Thoracic aorta (tissue), 2 donors: ENCODE measurements at places on chromosomes 16 and 17. TPM values are rescaled to one million over a fixed set of nuclear protein-coding genes. Genes with fewer than 3 reads are reported as not detected.

- H3K36me3 ChIP-seq = no peaks in the 10 kb centered on the region
- H3K4me3 ChIP-seq = no peak overlapping the region
- H3K4me1 ChIP-seq = no peaks in the 10 kb centered on the region
- no peak for DNase-seq
These were observed 6.4 kb downstream of the CACNG5 start for GRCh38 chr17:66841328-66841727.

DNA sequence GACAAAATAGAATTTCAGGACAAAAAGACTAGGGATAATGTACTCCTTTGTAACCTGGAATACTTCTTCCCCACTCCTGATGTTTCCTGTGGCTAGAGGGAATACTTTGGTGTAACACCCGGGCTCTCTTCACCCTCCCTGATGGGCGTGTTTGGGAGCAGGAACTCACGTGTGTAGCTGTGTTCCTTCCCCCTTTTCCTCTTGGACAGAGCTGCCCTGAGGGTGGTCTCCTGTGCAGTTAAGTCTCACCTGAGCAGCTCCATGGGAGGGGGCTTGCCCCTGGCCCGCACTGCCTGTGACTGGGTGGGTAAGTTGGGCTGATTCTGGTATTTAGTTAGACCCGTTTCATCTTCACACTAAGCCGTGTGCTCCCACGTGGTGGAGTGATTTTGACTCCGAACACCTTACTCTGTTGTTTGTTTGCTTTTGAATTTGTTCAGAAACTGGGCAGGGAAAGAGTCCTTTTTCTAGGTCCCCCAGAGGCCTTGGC lies 87.9 kb downstream of the OR1D5 start:
- no peak for DNase-seq
- no peak overlapping the region for H3K4me3 ChIP-seq
- no peak overlapping the region for H3K27ac ChIP-seq
- H3K36me3 ChIP-seq = no peaks in the 10 kb centered on the region

The TUBD1 gene
- 11.0 TPM for total RNA-seq

GRCh38 chr17:80872501-80873306 lies 118.9 kb upstream of the CHMP6 start:
- no peaks in the 10 kb centered on the region for H3K36me3 ChIP-seq
- H3K27me3 ChIP-seq = no peaks in the 10 kb centered on the region
- H3K4me3 ChIP-seq = no peak overlapping the region
- peaks cover 6% of the 10 kb centered on the region for H3K4me1 ChIP-seq
- DNase-seq = no peak

DNA sequence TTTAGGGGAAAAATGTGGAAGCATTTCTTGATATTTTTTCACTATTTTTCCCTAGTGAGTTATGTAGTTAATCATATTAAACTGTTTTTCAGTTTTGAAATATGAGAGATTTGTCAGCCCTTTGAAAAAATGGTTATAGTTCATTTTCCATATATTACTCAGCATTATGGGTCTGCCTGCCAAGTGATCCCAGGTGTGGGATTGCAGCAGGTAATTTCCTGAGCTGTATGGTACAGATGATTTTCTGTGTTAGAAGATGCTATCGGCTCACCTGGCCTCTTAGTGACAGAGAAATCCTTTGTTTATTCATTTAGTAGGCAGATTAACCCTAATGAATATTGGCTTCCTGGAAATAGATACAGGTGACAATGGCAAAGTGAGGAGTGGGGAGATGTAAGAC lies 275.1 kb upstream of the TBX2 start:
- no peak overlapping the region for H3K4me3 ChIP-seq
- no peak for DNase-seq
- peaks cover 16% of the 10 kb centered on the region for H3K4me1 ChIP-seq
- no peaks in the 10 kb centered on the region for H3K27me3 ChIP-seq
- H3K36me3 ChIP-seq = no peaks in the 10 kb centered on the region
- no peak overlapping the region for H3K27ac ChIP-seq

The DUS2 gene
- 8.4 TPM for total RNA-seq

DNA sequence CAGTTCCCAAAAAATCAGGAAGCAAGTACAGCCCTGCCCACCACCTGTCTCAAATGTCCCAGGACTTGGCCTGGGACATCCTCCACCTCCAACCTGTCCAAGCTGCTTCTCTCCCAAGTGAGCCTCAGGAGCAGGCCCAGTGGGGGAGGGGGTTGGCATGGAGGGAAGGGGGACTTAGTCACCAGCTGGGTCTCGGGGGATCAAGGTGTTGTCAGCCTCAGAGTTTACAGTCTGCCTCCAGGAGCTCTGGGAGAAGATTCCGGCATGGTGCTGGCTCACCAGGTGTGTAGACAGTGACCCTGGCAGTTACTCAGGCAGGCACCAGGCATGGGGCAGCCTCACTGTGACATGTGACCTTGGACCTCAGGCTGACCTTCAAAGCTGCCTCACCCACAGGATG lies 19.7 kb downstream of the ZNF423 start:
- H3K27ac ChIP-seq = peak overlapping the region; percentile 72
- H3K27me3 ChIP-seq = no peaks in the 10 kb centered on the region
- peaks cover 52% of the 10 kb centered on the region for H3K4me1 ChIP-seq
- no peak for DNase-seq

The CCL1 gene
- total RNA-seq = not detected

The FOXN1 gene
- not detected for total RNA-seq

DNA sequence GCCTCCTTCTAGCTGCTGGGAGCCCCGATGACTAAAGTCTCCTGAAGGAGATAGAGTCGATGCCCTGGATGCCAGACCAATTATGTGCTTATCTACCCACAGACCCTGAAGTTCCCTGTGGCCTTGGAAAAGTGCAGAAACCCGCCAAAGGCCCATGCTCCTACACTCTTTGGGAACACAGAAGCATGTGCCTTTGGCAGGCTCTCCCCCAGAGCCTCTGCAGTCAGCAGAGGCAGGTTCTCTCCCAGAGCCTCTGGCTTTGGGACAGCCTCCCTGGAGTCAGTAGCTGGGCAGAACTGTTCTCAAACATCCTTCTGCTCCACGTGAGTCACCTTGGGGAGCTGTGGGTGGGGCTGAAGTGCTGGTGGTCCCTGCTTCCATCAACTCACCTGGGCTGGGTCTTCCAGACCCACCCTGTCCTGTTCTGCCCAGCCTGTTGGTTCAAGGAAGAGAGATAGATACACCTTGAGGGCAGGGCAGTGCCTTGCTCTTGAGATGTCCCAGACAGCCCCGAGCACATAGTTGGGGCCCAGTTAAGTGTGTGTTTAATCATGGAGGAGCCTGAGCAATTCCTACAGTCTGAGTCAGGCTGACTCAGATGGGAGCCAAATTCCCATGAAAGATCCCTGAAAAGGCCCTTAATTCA lies 3.2 kb upstream of the CDK5RAP3 start:
- H3K27ac ChIP-seq = no peak overlapping the region
- no peak overlapping the region for H3K4me3 ChIP-seq
- H3K4me1 ChIP-seq = peaks cover 6% of the 10 kb centered on the region
- no peaks in the 10 kb centered on the region for H3K27me3 ChIP-seq
- H3K36me3 ChIP-seq = no peaks in the 10 kb centered on the region

- H3K36me3 ChIP-seq = peaks cover 14% of the 10 kb centered on the region
- H3K4me3 ChIP-seq = no peak overlapping the region
- H3K27me3 ChIP-seq = no peaks in the 10 kb centered on the region
- H3K4me1 ChIP-seq = peaks cover under 1% of the 10 kb centered on the region
- no peak overlapping the region for H3K27ac ChIP-seq
These were observed 4.0 kb upstream of the PPP1R27 start for GRCh38 chr17:81838753-81839255.

DNA sequence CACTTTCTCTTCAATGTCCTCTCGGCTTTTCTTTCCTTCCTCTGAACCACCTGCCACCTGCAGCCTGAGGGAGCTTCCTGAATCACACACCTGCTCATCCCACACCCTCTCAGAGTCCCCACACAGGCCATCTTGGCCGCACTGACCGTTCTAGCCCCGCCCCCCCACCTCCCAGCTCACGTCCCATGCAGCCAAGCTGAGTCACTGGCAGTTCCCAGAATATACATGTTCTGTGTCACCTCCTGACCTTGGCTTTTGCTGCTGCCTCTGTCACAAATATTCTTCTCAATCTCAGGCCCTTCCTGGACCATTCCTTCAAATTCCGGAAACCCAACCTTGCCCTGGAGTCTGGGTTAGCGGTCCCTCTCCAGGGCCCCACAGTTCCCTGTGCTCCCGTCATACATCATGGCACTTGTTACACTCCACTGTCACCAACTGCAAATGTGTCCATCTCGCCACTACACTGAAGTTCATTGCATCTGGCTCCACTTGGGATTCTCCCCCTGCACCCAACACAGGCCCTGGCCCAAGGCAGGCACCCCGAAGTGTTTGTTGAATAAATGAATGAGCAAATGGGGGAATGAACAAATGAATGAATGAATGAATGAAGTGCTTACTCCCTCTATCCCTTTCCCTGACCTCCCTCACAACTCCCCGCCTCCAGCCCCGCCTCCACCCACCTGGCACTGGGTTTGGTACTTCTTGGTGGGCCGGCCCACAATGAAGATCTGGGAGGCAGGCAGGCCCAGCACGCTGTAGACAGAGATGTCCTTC lies 12.8 kb downstream of the PIMREG start:
- no peak overlapping the region for H3K4me3 ChIP-seq
- DNase-seq = no peak
- no peaks in the 10 kb centered on the region for H3K36me3 ChIP-seq
- H3K27ac ChIP-seq = no peak overlapping the region

The PSMC5 gene
- total RNA-seq = 58.5 TPM
